ENCODE measurements at places on chromosomes 5 and 9.

DNA sequence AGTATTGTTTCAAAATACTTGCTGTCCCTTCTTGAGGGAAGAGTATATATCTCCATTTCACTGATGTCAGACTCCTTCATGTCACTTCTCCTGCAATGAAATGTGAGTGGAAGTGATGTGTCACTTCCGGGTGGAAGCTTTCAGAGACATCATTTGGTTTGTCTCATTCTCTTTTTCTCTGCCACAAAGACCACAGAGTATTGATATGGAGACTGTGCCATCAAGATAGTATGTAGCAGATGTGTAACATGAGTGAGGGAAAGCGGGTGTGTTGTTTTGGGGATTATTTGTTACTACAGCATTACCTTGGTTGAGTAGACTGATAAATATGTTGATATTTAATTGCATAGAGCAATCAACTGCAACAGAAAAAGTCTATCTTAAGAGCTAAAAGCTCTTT is 169.8 kb downstream of the FBXL7 start:
- no peak for DNase-seq

GRCh38 chr9:107942856-107943255 is 453.3 kb upstream of the KLF4 start:
- DNase-seq, result no peak

- DNase-seq, result no peak
These were observed 289.9 kb upstream of the ACTBL2 start for GRCh38 chr5:57772512-57772911.

DNA sequence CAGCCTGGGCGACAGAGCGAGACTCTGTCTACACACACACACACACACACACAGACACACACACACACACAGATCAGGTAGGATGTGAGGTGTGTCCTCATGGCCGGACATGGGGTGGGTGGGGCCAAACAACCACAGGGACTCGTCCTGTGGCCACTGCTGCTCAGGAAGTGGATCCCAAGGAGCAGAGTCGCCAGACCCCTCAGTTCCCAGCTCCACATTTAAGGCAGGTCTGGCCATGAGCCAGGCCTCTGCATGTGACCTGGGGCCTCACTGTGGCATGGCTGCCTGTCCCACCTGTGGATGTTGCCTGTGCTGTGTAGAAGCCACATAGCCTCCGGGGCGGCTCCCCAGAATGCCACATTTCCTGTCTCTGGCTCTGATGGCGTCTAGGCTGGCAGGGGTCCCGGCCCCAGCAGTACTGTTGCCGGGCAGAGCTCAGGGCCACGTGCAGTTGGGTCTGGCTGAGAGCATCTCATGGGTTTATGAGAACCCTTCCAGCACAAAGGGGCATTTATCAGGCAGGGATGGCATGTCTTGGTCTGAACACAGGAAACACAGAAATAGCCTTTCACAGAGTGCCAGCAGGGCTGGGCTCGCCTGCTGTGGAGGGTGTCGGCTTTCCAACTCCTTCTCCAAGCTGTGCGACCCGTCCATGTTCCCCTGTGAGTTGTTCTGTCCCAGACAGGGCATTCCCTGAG is 9.9 kb upstream of the NINJ1 start:
- DNase-seq, result peak; percentile 98

DNA sequence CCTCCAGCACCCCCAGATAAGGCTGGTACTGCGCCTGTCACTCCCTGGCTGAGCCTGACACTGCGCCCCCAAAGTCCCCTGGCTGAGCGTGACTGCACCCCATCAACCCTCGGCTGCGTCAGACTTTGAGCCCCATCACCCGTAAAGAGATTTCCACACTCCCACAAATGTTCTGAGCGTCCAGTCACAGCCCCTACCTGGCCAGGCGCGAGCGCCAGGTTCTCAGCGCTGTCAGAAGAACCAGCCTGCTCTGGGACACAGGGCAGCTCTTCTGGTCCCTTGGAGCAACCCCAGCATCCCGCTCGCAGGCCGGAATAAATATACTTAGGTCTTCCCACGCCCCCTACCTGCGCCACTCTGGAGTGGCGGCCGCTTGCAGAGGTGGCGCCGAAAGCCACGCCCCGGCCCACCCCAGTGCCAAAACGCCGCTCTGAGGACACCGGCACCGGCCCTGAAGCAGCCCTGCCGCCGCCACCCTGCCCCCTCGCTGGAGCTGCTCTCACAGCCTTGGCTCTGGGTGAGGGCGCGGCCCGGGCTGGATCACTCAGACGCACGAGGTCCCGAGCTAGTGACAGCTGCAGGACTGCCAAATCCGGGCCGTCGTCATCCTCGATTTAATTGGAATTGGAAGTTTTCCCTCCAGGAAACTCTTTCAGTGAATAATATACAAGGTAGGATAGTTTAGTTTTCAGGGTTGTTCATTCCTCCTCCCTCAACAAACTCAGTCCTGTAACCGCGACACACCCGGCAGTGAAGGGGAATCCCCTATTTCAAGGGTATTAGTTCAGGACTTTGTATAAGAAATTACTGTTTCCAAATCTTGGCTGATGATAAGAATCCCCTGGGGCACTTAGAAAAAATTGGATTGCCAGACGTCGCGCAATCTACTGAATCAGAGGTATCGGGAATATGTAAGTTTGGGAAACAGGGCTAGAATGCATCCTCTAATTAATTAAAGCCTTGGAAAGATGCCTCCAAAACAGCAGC is 1.2 kb upstream of the CEMIP2 start:
- DNase-seq, result peak; percentile 42

GRCh38 chr9:133693703-133694529 is 44.2 kb downstream of the SARDH start:
- no peak for DNase-seq

- peak; percentile 65 for DNase-seq
These were observed 226.6 kb upstream of the PPP1R2B start for GRCh38 chr5:156623381-156624040.

GRCh38 chr9:129608561-129609481 is 12.1 kb downstream of the C9orf50 start:
- DNase-seq, result no peak

DNA sequence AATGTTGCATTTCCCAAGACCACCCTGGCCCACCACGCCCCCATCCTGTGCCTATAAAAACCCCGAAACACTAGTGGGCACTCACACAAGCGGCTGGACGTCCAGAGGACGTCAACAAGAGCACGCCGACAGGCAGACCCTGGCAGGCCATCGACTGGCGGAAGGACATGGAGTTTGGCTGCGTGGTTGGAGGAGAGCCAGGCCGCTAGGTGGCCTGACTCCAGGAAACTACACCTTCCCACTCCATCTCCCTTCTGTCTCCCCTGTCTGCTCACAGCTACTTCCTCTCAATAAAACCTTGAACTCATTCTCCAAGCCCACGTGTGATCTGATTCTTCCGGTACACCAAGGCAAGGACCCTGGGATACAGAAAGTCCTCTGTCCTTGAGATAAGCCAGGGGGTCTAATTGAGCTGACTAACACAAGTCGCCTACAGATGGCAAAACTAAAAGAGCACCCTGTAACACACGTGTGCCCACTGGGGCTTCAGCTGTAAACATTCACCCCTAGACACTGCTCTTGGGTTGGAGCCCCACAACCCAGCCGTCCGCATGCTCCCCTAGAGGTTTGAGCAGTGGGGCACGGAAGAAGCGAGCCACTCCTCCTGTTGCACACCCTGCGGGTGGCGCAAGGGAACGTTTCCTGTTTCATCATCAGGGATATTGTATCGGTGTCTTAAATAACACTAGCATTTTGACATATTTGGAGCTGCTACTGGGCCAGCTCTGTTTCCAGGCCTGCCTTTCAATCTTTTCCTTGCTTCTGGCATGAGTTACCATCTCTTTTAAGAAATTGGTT is 54.5 kb upstream of the TAF11L2 start:
- no peak for DNase-seq

- no peak for DNase-seq
These were observed 16.9 kb downstream of the ADAMTSL1 start for GRCh38 chr9:18490641-18491370.

DNA sequence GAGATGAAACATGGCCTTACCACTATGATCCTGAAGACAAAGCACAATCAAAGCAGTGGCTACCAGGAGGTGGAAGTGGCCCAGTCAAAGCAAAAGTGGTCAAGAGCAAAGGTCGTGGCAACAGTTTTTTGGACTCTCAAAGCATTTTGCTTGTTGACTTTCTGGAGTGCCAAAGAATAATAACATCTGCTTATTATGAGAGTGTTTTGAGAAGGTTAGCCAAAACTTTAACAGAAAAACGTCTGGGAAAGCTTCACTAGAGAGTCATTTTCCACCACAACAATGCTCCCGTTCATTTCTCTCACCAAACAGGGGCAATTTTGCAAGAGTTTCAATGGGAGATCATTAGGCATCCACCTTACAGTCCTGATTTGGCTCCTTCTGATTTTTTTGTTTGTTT is 33.6 kb upstream of the MAMDC2 start:
- no peak for DNase-seq

DNA sequence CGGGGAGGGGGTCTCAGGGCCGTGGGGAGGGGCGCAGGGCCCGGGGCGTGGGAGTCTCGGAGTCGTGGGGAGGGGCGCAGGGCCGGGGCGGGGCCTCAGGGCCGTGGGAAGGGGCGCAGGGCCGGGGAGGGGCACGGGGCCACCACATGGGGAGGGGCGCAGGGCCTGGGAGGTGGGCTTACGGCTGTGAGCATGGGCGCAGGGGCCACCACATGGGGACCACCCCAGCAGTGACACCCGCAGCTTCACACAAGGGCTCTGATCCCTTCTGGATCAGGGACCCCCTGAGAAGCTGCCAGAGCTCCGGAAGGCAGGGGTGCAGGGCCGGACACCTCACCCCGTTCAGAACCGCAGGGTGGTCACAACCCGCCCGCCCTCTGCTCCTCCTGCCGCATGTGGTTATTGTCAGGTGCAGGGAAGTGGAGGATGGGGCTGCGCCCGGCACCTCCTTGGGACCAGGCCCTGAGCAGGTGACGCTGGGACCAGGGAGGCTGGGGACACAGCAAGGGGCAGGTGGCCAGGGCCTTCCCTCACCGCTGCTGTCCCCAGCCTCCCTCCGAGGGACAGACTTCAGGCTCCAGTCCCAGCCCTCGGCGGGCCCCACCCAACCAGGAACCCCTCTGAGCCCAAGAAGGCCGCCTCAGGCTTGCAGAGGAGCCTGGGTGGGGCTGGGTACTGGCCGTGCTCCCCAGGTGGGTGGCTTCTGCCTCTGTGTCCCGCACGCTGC is 53.7 kb downstream of the EXD3 start:
- DNase-seq, result no peak

DNA sequence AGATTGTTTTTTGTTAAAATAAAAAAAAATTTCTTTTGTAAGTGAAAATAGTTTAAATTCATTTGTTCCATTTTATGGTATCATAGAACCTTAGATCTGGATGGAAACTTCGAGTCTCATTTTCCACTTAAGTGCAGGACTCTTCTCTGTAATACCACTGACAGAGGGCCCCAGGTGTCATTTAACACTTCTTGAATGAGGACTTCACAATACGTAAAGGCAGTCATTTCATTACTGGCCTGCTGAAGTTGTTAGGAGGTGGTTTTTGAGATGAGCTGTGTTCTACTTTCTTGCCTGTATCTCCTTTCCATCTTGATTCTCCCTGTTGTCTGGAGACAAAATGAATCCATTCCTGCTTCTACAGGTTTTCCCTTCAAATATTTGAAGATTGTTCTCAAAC is 455.3 kb downstream of the DMRT2 start:
- DNase-seq, result no peak

- DNase-seq, result peak; percentile 20
These were observed 1.6 kb upstream of the SEC16A start for GRCh38 chr9:136484153-136485048.

All from globus pallidus (tissue), 1 donor.